CD8-positive, alpha-beta T cell (primary cell): ENCODE measurements at places on chromosomes 3 and 15.

GRCh38 chr3:128080323-128081080 lies 28.3 kb downstream of the SEC61A1 start:
- no peak for DNase-seq

GRCh38 chr15:44315126-44315525 lies 26.6 kb downstream of the GOLM2 start:
- DNase-seq: no peak

DNA sequence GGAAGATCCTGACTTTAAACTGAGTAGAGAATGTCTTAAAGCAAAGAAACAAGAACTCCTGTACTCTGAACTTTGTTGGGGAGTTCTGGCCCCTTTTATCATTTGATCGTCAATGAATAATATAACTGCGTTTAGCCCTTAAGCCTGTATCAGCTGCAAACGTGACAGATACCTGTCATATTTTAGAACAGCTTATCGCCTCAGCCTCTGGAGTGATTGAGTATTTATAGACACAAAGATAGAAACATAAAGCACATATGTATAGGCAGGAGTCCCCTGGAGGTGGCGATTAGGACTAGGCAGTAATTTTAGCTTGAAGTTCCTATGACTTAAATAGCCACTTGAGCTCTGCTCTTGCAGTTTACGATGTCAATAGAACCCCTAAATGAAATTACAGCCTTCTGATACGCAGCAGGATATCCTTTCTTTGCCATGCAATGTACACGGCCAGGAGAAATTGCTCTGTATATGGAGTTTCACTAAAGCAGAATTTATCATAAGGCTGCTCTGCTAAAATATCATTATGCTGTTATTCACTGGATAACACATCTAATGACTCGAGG lies 321.8 kb downstream of the TIGIT start:
- no peak for DNase-seq

- no peak for DNase-seq
Observed at GRCh38 chr15:71752604-71753289, 57.6 kb upstream of the NR2E3 start.
